HCT116 (cell line): ENCODE measurements at places on chromosomes 7 and 10.

DNA sequence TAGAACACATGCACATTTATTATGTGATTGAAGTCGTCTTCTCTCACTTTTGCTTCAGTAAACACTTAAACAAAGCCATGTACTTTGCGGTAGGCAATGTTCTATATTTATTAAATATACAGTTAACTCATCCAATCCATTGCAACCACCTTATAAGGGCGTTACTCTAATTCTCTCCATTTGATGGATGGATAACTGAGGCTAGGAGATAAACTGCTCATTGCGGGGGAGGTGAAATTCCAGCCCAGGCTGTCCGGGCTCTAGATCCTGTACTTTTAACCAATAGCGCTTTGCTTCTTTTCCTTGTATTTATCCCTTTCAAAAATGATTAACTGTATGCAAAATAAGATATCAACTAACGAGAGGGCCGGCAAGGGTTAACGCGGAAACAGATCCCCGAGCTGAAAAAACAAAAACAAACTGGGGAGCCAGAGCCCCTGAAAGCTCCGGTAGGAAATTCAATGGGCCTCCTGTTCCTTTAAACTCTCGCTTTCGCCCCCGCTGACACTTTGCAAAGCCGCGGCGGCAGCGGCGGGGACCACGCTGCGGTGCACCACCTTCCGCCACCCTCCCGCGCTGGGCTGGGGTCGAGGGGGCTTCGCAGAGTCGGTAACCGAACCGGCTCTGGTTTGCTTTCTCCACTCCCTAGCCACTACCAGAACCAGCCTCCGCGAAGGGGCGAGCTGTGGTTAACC lies 1.0 kb upstream of the PLXDC2 start:
- no peak for DNase-seq

DNA sequence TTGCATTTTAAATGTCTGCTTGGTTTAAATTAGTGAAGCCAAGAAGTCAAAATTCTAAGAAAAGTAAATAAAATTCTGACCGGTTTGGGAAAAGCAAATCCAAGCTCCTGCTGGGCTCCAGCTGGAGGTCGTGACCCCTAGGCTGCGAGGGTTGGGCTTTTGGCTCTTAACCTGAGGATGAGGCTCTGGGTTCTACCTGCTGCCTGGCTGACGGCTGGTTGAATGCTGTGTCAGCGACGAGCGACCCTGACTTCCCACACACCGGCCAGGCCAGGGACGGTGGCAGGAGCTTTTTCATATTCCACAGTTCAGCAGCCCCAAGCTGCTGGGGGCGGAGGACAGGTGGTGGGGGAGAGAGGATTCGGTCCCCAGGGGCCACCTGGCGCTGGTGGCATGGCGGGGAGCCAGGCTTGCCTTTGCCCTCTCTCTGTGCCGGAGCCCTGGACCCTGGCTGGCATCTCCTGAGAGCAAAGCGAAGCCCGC lies 843 bp upstream of the PLPP4 start:
- no peak for DNase-seq

DNA sequence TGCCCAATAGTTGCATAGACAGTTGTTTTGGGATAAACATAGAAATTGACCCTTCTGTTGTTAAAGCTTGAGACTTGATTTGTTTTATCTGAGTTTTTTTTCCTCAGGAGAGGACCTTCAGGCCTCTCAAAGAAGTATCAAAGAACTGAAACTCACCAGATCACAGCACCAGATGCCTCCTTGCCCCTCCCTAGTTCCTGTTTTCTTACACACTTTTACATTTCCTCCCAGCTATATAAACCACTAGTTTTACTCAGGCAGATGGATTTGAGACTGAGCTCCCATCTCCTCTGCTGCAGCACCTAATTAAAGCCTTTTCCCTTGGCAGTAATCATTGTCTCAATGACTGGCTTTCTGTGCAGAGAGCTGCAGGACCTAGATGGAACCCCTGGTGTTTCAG lies 150.6 kb upstream of the NRG3 start:
- no peak for DNase-seq

DNA sequence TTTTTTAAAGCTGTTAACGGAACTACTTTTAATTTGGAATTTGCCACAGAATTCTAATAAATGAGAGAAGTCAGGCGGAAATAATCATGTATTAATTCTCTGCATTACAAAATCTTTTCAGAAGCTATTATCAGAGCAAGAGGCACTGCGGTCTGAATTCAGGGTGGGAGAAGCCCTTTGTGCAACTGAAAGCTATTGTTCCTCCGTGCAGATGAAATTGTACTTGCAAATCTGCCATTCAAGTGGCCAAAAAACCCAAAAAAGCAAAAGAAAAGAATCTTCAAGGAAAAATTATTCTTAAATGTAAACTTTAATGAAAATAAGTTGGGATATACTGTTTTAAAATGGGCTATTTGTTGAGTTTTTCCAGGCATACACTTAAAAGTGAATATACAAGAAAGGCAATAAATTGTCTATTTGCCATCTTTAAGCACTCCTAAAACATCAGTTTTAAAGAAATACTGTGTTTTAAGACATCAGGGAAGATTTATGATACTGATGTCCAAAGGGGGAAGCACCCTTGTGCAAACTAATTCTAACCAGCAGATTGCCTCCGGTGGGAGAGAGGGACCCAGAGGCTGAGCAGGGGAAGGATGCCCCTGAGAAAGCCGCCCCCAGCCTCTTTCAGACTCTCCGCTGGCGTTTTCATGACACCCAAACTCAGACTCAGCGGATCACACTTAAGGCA lies 351.2 kb downstream of the DNAJB6 start:
- DNase-seq = no peak

DNA sequence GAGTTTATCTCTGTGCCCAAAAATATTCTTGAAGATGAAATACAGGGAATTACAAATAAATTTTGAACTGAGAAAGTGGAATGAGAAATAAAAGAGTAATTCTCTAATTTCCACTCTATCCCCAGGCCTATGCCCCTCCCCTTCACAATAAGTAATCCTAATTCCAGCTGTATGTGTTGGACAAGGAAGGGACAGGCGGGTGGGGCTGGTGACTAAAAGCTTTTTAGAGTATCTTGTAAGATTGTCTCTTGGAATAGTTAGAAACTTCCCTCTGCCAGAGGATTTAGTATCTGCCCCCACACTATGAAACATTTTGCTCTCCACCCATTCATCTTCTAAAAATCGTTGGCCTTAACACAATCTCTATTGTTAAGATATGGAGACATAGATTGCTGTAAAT lies 199.2 kb downstream of the MBL2 start:
- DNase-seq = no peak

- DNase-seq = no peak
Measured at GRCh38 chr7:7766671-7767070, 48.3 kb upstream of the RPA3 start.
